ENCODE measurements at places on chromosomes 1 and 21.

- peak; percentile 28 for DNase-seq
These were observed 15.9 kb downstream of the HENMT1 start for GRCh38 chr1:108644984-108645383.

DNA sequence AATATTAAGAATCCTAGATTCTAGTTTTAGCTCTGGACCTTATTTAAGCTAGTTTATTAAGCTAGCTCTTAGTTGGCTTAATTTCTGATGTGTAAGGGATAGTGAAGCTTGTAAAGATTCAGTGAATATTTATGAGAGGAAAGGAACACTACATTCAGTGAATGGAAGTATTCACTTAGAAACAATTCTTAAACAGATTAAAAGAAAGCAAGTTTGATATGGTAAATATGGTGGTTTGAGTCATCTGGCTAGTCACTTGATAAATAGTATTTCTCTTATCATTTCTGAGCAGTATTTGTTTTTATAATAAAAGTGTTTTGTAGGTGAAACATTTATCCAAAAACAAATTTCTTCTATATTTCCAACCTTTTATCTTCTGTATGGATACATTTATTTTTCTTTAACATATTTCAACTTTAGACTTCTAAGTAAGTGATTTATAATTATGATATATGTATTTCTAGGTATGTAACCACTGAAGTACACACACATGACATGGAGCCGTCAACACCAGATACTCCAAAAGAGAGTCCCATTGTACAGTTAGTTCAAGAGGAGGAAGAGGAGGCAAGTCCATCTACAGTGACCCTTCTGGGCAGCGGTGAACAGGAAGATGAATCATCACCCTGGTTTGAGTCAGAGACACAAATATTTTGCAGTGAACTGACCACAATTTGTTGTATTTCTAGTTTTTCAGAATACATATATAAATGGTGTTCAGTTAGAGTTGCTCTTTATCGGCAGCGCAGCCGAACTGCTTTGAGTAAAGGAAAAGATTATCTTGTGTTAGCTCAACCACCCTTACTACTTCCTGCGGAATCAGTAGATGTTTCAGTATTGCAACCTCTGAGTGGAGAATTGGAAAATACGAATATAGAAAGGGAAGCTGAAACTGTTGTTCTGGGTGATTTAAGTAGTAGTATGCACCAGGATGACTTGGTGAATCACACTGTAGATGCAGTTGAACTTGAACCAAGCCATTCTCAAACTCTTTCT lies 55.6 kb downstream of the SUCO start:
- DNase-seq: no peak

DNA sequence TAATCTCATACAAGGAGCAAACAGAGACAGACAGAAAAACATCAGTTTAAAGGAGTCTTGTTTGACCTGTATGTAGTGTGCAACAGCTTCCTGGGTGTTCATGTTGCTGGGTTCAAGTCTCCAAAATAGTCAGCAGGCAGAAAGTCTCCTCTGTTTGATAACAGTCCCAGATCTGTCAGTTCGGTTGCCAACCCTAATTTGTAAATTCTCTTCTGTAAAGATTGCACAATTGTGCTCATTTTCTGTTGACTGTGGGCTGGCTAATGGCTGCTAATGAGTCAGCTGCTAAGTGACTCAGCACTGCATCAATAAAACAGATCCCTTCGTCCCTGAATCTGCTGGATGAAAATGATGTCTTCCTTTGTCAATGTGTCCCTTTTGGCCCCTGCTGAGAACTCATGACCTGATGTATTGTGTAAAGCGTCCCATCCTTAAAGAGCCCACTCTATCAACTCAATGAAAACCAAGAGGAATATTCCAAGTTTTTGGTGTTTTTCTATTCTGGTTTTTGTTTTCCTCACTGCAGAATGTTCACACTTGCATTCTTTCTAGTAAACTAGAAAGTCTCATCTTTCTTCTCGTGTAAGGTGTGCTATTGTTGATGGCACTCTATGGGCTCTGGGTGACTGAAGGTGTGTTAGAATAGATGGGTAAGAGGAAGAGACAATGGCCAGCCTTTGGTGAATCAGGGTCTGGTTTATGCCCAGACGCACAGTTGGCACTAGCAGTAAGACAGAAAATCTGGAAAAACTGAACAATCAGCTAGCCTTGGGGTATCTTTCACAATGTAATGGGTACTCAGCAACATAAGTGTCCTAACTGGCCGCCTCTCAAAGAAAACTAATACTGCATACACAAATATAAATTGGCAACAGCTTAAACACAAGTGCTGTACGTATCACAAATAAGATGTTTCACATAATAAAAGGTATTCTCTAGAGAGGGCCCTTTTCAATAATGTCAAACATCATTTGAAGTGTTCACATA lies 75.1 kb upstream of the SIPA1L2 start:
- DNase-seq: peak; percentile 45

GRCh38 chr1:221823149-221823548 lies 81.3 kb upstream of the DUSP10 start:
- DNase-seq: no peak

- DNase-seq: no peak
These were observed 1.2 kb downstream of the GPR52 start for GRCh38 chr1:174448974-174449373.

DNA sequence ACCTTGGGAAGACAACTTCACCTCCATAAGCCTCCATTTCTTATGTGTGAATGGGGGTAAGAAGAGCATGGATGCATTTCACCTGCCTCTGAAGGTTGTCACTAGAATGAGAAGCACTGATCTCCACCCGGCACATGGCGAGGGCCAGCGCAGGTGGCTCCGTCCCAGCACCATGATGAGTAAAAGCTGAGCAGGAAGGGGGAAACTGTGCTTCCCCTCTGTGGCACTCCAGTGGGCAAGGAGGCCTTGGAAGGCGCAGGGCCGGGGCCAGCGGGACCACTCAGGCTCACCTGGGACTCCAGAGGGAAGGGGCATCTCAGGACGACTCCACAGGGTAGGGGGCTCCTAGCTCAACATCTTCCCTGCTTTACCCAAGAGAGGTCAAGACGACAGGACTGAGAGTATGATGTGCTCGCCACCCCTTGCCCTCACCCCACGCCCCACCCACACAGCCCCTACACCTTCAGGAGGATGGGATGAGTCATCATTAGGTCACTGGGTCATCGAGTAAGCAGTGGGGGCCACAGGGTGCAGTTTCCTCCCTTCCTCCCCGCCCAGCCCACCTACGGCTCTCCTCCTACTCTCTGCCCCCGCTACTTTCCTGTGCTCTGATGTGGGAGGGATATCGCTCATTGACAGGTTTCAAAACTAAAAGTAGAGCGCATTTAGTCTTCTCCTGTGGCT lies 112.1 kb downstream of the HIVEP3 start:
- DNase-seq: no peak

- DNase-seq: no peak
These were observed 47.5 kb upstream of the SLC19A1 start for GRCh38 chr21:45589686-45590245.

- DNase-seq: no peak
These were observed 790.9 kb upstream of the NCAM2 start for GRCh38 chr21:20207335-20207734.

- no peak for DNase-seq
These were observed 898.3 kb upstream of the B3GALT2 start for GRCh38 chr1:194084755-194085154.

DNA sequence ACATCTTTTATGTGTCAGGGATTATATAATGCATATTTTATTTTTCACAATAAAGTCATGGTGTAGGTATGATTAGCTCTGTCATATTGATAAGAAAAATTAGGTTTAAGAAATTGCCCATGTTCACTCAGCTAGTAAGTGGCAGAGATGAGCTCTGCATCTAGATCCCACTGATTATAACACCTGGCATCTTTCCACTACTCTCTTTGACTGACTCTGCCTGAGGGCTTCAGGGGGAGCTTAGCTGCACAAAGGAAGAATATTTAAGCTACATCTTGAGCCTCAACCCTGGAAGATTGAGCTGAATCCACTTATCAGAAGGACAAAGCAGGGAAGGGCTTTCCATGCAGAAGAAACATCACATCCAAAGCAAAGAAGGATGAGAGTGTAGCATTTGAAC lies 190.4 kb downstream of the MIS18A start:
- no peak for DNase-seq

DNA sequence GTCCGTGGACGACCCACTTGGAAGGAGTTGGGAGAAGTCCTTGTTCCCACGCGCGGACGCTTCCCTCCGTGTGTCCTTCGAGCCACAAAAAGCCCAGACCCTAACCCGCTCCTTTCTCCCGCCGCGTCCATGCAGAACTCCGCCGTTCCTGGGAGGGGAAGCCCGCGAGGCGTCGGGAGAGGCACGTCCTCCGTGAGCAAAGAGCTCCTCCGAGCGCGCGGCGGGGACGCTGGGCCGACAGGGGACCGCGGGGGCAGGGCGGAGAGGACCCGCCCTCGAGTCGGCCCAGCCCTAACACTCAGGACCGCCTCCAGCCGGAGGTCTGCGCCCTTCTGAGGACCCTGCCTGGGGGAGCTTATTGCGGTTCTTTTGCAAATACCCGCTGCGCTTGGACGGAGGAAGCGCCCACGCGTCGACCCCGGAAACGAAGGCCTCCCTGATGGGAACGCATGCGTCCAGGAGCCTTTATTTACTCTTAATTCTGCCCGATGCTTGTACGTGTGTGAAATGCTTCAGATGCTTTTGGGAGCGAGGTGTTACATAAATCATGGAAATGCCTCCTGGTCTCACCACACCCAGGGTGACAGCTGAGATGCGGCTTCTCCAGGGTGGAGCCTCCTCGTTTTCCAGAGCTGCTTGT lies 32.4 kb downstream of the PRMT2 start:
- DNase-seq: peak; percentile 75

DNA sequence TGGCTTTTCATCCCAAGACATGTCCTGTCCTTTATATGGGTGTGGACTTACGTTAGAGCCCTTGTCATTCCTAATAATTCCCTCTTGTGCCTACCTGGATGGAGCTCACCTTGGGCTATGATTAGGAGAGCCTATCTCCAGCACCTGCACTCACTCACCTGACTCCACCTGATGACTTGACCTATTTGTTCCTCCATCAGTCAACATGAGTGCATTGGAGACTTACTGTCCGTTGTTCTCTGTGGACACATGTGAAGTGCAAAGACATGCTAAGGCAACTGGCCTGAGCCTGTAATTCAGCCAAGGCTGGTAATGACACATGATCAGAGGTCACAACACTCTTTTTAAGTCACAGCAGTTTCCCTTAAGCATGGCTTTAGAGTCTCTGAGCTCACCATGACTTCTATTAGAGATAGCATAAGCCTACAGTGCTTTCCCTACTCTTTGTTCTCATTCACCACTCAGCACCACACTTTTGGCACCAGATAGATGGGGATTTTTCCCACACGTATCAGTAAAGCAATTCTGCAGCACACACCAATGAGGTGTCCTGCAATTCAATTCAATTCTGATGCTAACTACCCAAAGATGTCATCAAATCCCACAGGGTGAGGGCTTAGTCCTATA lies 9.4 kb downstream of the KCNE1 start:
- no peak for DNase-seq

GRCh38 chr1:211411639-211412038 lies 80.3 kb downstream of the RD3 start:
- DNase-seq: no peak

- DNase-seq: no peak
These were observed 9.3 kb downstream of the FTCD start for GRCh38 chr21:46145840-46146691.

DNA sequence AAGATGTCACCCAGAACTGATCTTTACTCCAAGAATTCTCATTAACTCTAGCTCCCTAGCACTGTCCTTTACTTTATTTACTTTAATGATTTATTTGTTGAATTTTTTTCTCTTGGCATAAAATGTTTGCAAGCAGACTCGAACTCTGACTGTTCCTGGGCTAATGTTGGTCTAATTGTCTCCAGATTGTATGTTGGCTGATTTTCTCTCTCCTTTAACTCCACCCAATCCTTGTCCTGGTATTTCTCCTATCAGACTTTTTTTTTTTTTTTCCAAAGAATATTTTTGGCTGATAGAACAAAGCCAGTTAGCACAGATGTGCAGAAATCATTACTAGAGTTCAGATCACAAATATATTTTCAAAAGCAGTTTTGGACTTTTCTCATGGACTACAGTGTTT lies 82.6 kb downstream of the ATF6 start:
- DNase-seq: no peak

DNA sequence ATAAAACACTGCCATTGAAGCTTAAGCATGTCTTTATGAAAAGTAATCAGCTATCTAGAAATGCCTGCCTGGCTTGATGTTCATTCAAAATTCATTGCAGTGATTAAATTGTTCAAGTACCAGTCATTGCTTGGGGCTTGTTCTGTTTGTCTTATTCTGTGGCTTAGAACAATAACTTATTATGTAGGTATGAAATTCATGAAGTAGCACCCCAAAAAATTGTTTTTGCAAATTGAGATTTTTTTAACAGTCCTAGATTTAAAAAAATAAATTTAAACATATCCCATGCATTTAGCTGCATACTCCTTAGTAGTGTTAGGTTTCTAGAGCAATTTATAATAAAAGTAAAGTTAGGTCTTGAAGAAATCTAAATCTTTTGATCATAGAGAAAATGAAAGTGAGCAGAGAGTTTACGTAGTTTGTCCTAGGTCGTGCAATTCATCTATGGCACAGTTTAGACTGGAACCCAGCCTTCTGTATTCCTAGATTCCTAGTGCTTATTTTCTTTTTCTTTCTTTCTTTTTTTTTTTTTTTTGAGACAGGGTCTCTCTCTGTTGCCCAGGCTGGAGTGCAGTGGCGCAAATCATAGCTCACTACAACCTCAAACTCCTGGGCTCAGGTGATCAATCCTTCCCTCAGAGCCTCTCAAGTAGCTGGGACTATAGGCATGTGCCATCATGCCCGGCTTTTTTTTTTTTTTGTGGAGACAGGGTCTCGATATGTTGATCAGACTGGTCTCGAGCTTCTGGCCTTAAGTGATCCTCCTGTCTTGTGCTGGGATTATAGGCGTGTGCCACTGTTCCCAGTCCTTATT lies 9.3 kb downstream of the MIER1 start:
- no peak for DNase-seq

GRCh38 chr1:53092659-53093450 lies 30.8 kb downstream of the PODN start:
- DNase-seq: no peak

Data from mesendoderm (in vitro differentiated cells).